ENCODE measurements at places on chromosomes 6 and 20.

GRCh38 chr6:106273087-106273486 lies 52.5 kb downstream of the ATG5 start:
- no peak for DNase-seq

- no peak for DNase-seq
Measured at GRCh38 chr6:92024110-92024509, 1395.2 kb downstream of the EPHA7 start.

GRCh38 chr20:13221313-13221672 lies 219 bp downstream of the ISM1 start:
- no peak for DNase-seq

GRCh38 chr6:90285611-90286381 lies 10.8 kb downstream of the BACH2 start:
- peak; percentile 63 for DNase-seq

DNA sequence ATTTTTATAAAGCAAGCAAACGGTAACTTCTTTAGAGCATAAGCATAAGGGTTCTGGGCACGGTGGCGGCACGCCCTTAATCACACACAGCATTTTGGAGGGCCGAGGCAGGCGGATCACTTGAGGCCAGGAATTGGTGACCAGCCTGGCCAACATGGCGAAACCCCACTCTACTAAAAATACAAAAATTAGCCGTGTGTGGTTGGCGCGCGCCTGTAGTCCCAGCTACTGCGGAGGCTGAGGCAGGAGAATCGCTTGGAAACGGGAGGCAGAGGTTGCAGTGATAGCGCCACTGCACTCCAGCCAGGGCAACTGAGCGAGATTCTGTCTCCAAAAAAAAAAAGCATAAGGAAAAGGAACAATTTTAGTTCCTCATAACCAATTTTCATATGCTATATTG lies 2.6 kb downstream of the SENP6 start:
- no peak for DNase-seq

- DNase-seq, result no peak
Measured at GRCh38 chr6:150535151-150535804, 64.4 kb upstream of the PLEKHG1 start.

DNA sequence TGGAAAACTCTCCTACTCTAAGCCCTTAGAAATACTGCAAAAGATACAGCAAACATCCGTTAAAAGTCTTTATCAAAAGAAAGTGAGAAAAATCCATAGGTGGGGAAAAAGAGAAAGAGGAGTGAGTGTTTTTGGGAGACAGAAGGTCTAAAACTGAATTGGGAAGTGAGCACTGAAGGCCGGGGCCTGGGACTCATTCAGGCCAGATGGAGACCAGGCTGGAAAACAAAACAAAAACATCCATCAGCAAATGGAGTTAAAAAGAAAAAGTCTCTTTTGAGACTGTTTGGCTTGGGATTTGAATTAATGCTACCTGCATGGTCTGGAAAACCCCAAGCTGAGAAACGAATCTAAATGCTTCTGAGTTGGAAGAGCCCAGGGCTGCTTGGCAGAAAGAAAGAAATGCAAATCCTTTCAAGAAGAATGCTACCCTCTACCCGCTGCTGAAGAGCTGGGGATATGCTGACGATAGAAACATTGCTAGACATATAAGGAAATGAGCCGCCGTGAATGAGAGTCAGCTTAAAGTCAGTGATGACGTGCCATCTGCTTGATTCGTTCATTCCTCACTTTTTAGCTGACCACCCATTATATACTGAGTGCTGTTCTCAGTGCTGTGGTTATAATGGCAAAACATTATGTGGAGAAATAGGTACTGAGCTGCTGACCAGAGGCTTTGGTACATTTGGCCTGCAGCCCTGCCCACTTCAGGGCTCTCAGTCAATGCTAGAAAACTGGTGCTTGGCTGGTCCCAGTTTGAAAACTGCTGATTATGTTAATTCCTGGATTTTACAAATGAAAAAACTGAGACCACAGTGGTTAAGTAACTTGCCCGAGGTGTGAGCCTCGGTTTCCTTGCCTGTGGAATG lies 28.0 kb upstream of the TULP4 start:
- no peak for DNase-seq

Data from right kidney (tissue), 9 donors.